Hepatocyte (in vitro differentiated cells): ENCODE measurements at places on chromosomes 2 and 18. TPM values are rescaled to one million over a fixed set of nuclear protein-coding genes. Genes with fewer than 3 reads are reported as not detected.

GRCh38 chr2:23434721-23435121 lies 49.7 kb downstream of the KLHL29 start:
- DNase-seq: no peak

GRCh38 chr2:123035541-123035940 lies 989.5 kb upstream of the CNTNAP5 start:
- no peak for DNase-seq

DNA sequence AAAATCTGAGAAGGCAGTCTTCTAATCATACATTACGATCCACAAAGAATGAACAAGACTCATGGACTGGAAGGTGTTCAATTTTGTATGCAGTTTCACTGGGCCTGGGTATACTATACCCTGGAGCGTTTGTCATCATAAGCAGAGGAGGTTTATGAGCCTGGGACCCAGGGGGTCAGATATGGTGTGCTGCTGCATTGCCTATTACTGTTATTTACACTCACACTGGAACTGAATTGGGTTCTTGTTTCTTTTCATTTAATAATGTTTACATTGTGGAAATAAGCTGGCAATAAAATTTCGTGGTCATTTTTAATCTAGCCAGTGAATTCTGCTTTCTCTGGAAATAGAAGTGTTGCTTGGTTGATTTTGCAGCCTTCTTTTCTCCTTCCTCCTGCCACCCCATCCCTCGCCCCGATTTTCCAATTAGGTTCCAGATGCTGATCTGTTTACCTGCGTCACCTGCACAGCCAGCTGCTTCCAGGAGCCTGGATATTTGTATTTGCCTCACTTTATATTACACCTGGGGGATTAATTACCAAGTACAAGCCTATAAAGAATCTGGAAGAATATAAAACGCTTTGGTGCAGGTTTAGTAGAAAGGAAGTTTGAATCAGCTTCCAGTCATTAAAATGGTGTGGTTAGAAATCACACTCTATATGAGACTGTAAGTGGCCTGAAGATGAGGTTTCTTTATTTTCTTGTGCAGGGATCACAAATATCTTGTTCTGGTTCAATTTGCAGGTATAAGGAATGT lies 234.4 kb downstream of the SOCS6 start:
- DNase-seq: no peak

MRPL30 gene
- total RNA-seq: 36.6 TPM in 2 replicates

MAL gene
- total RNA-seq: 1.4 TPM in 1 of 2 replicates, not detected in the other
